ENCODE measurements at places on chromosomes 3 and 15. TPM values are rescaled to one million over a fixed set of nuclear protein-coding genes. Genes with fewer than 3 reads are reported as not detected.

Gene ZFAND6
- total RNA-seq, result 105 TPM

Gene ROBO1
- 39.1 TPM for total RNA-seq

Gene MINDY2
- 23.7 TPM for total RNA-seq

Gene PRSS50
- under 0.01 TPM for total RNA-seq

Gene GOLGA6L26
- not detected for total RNA-seq

Gene LEKR1
- 3.1 TPM for total RNA-seq

Gene HRG
- total RNA-seq, result not detected

Gene SAMMSON
- not detected for total RNA-seq

Gene OR5K2
- total RNA-seq, result not detected

Gene TRIM71
- not detected for total RNA-seq

Gene NOX5
- 0.26 TPM for total RNA-seq

All from articular chondrocyte of knee joint (primary cell).